Activated gamma-delta T cell treated with Interleukin-2 at 50 U/mL for 16 hours (primary cell): ENCODE measurements at places on chromosomes 1 and 21.

GRCh38 chr1:226663327-226663704 is 75.8 kb downstream of the ITPKB start:
- no peak for DNase-seq

- DNase-seq: no peak
Measured at GRCh38 chr21:45581322-45581712, 39.1 kb upstream of the SLC19A1 start.

DNA sequence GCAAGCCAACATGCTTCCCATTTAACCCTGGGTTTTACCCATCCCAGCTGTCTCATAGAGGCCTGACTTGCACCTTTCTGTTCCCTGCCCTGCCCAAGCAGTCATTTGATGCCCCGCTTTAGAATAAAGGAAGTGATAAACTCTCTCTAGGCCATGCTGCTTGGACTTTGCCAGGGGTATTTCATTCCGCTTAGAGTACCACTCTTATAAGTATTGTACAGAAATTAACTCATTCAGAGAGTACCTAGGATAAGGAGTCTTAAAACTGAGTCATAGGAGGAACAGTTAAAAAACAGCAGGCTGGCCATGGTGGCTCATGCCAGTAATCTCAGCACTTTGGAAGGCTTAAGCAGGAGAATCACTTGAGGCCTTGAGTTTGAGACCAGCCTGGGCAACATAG is 21.0 kb upstream of the LYST start:
- no peak for DNase-seq

- no peak for DNase-seq
Measured at GRCh38 chr21:26939601-26940111, 27.2 kb downstream of the ADAMTS5 start.

DNA sequence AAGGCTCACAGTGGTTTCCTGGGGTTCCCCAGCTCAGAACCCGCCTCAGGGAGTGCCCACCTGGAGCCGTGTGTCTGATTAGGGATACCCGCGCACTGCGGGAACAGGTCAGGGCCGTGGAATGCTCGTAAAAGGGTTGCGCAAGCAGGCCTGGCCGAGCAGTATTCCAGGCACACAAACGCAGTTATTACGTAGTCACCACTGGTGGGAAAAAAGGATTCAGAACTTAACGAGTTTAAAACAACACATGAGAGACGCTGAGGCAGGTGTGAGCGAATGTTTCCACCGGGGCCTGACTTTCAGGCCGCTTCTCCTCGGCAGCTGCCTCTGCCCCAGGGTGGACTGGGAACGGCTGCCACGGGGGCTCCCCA is 18.2 kb downstream of the PLCH2 start:
- DNase-seq: no peak

DNA sequence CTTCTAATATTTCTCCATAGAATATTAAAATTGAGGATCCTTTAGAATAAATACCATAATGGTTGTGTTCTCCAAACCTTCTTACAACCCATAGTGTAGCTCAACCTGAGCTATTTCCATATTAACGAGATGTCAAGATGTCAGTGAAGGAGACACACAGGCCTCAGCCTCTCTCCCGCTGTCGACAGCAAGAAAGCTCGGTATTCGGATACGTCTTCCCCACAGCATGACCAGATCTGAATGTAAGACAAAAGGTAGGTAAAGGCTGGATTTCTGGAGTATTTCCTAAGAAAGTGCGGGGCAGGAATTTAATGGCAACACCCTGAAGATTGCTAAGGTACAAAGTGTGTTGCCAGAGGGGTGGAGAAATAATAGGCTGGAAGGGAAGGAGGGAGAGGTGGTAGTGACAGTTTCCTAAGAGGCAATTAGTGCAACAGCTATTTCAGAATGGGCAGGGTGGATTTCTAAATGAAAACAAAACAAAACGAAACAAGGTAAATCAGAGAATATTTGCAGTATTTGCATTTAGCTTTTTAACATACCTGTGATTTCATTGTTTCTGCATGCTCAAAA is 1.7 kb downstream of the ADSS2 start:
- no peak for DNase-seq

GRCh38 chr21:33229099-33229783 is 497 bp upstream of the IFNAR2 start:
- no peak for DNase-seq

DNA sequence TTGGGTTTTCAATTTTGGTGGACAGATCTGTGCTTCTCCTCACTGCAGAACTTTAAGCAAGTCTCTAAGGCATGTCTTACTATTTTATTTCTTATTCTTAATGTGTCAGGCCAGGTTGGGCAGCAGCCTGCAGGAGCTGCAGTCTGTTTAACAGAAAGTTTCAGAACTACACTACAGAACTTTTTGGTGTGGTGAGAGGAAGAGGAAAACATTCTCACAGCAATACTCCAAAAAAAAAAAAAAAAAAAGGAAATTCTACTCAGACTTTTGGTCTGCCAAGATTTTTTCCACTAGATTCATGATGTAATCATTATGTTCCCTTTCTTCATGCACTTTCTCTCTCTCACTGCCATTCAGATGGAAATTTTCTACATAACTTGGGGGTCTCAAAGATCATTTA is 255.2 kb downstream of the COL11A1 start:
- DNase-seq: no peak

DNA sequence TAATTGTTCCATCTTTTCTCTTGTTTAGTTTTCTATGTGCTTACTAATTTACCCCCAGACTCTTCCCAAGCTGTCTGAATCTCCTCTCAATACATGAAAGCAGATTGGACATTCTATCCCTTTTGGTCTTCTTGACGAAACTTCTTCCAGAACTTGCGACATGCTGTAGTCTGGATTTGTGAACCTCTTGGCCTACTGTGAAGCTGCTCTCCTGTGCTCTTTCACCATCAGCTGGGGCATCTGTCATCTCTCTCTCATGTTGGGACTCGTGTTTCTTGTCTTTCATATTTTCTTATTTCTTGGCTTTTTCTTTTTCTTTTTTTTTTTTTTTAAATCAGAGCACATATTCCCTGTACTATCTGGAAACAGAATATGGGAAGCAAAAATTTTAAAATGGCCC is 6.8 kb downstream of the CPT2 start:
- no peak for DNase-seq

GRCh38 chr21:14271053-14271452 is 55.1 kb downstream of the RBM11 start:
- DNase-seq: no peak

DNA sequence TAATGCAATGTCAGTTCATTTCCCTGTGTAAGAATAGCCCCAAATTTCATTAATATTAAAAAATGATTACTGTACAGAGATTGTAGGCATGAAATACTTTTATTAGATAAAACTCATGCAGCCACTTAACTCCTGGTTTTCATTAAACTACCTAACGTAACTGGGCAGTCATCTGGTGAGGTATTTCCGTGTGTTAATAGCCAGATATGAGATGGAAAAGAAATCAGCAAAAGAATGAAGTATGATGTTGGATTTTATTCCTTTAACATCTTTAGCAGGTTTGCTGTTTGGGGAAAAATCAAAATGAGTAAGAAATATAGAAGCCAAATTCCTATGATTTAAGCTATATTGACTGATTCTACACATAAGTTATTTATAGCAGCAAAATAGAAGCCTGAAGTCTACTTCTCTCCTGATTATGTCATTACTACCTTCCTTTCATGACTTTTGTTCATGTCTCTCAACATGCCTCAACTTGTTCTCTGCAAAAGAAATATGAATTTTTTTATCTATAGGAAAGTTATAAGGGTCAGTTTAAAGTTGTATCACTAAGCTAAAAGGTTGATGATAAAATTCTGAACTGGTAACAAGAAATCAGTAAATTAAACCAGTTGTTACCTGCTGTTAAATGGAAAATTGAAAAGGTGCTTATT is 42.6 kb downstream of the CCDC18 start:
- no peak for DNase-seq

DNA sequence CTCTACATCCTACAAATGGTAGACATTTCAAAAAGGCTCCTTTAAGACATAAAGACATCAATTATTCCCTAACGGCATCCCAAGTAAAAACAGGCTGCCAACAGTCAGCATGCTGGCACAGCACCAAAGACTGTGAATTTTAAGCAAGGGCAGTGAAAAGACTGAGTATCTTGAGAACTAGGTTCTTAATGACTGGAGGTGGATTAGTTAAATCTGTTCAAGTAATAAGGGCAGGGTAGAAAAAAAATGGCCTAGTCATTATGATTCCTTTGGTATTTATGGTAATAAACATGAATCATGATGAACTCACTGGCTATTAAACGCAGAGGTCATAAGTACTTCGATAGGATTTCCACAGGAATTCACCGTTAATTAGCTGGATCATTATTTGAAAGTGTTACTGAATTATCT is 75.2 kb downstream of the KIFAP3 start:
- no peak for DNase-seq

DNA sequence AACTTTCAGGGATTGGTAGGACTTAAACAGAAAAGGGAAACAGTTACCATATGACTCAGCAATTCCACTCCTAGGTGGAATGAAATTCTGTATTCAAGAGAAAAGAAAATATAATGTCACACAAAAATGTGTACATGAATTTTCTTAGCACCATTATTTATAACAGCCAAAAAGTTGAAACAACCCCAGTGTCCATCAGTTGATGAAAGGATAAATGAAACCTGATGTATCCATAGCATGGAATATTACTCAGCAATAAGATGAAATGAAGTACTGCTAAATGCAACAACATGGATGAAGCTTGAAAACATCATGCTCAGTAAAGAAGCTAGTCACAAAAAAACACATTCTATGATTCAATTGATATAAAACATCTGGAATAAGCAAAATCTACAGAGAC is 15.5 kb downstream of the EEIG2 start:
- DNase-seq: no peak

DNA sequence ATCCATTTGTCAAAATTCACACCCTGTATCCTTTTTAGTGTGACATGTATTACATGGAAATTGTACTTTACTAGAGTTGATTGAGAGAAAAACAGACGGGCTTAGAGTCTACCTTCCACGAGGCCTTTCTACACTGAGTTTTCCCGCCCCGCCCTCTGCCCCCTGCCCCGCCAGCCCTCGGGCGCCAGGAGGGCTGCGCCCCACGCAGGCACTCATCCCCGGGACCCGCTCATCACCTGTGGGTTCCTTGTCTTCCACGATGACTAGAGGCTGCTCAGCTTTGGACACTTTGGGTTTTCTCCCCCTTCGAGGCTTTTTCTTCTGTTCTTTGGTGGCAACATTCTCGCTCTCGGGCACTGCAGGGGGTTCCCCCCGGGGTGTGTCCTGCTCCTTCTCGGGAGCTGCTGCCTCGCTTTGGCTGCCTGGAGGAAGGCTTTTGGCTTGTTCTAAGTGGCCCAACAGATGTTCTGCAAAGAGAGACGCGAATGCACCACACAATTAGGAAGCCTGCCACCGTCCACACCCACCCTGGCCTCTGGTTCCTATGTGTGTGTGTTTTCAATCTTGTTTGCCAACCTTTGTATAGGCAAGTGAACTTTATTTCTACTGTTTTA is 39.6 kb downstream of the PRDM15 start:
- DNase-seq: no peak

DNA sequence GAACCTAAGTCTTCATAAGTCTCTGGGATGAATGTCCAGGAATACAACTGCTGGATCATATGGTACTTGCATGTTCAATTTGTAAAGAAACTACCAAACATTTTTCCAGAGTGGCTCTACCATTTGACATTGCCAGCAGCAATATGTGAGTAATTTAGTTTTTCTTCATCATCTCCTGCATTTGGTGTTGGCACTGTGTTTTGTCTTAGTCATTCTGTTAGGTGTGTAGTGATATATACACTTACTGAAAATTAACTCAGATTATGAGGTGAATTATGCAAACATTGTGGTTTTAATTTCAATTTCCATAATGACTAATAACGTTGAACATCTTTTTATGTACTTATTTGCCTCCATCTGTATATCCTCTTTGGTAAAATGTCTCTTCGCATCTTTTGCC is 138.7 kb downstream of the LRRC40 start:
- DNase-seq: no peak

GRCh38 chr1:65728504-65728903 is 64.2 kb upstream of the PDE4B start:
- DNase-seq: no peak

DNA sequence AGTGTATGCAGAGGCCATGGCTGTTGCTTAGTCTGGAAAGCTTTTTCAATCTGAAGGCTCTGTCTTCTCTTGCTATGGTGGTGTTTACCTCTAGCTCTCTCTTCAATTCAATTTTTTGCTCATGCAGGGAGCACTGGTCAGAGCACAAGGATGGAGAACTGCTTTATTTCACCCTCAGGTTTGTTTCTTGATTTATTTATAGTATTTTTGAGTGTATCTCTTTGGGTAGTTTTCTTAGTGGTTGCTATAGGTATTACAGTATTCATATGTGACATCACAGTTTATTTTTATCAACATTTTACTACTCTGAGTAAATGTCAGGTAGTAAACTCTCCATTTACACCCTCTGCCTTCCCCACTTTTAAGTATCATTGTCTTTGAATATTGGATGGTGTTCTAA is 147.9 kb downstream of the RASAL2 start:
- no peak for DNase-seq

- DNase-seq: no peak
Measured at GRCh38 chr1:112542206-112542973, 33.6 kb downstream of the WNT2B start.

DNA sequence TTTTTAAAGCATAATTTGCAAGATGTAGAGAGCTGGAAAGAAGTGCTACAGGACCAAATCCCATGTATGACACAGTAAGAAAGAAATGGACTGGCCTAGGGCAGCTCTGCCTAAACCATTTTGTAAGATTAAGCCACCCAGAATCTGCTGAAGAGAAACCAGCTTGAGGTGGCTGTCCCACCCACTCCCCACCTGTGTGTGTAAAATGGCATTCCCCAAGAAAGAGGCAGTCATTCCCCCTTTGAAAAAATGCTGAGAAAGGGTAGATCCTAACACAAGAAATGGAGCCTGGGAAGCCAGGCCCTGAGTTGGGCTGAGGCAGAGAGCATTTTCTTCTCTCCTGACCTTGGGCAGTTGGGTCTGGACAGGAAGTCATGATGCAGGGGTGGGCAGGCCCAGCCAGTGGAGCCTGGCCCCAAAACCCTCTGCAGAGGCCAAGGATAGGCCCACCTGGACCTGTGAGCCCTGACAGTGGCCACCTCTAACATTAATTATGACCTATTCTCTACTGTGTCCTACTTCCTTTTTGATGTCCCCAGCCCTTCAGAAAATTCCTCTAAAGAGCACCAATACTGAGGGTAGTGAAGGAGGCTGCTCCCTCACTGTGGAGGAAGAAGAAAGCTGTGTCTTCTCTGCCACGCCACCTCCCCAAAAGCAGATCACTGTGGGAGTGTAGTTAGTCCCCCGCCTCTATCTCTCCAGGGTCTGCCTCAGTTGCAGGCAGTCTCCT is 94.0 kb downstream of the EDEM3 start:
- no peak for DNase-seq

GRCh38 chr1:15755646-15756040 is 3.0 kb upstream of the FBLIM1 start:
- no peak for DNase-seq

- DNase-seq: no peak
Measured at GRCh38 chr1:200179781-200180160, 152.3 kb downstream of the NR5A2 start.
